ENCODE measurements at places on chromosomes 11 and 22.

- DNase-seq, result no peak
Measured at GRCh38 chr11:5011254-5011653, 16.6 kb downstream of the OR51L1 start.

GRCh38 chr11:104657083-104657482, 241.2 kb downstream of the CASP12 start:
- DNase-seq, result no peak

DNA sequence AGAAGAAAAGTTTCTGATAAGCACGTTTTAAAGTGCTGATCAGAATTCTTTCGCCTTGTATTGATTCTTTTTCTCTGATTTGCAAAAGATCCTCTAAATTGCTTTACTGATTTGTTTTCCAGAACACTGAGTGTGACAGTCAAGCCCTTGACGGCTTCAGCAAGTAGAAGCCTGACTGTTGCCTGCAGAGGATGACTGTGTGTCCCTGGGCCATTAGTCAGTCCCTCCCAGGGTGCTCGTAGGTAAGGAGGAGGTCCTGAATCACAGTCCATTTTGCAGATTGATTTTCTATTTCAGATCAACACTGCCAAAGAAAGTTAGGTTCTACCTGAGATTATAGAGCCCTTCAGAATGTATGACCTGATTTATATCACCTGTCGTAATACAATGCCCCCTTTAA, 38.6 kb upstream of the POGLUT3 start:
- no peak for DNase-seq

DNA sequence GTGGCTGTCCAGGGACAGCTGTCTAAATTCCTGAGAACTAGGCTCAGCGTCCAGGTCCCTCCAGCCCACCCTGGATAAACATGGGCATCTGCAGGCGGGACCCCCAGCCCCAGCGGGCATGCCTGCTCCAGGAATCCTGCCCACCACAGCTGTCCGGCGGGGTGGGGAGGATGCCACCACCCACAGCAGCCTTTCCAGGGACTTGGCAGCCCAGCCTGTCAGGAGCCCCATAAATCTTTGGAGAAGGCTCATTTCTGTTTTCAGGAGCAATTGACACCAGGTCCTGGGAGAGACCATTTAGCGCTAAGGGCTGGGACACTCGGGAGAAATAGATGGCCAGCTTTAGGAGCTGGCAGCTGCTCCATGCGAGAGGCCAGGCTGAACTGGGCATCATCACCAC, 358.9 kb downstream of the CADM1 start:
- DNase-seq, result no peak

DNA sequence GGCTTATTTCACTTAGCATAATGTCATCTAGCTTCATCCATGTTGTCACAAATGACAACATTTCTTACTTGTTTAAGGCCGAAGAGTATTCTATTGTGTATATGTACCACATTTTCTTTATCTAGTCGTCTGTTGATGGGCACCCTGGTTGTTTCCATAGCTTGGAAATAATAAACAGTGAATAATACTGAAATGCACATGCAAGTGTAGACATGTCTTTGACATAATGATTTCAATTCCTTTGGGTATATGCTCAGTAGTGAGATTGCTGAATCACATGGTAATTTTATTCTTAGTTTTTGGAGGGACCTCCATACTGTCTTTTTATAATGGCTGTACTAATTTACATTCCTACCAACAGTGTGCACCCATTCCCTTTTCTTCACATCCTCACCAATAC, 508.0 kb downstream of the NELL1 start:
- no peak for DNase-seq

DNA sequence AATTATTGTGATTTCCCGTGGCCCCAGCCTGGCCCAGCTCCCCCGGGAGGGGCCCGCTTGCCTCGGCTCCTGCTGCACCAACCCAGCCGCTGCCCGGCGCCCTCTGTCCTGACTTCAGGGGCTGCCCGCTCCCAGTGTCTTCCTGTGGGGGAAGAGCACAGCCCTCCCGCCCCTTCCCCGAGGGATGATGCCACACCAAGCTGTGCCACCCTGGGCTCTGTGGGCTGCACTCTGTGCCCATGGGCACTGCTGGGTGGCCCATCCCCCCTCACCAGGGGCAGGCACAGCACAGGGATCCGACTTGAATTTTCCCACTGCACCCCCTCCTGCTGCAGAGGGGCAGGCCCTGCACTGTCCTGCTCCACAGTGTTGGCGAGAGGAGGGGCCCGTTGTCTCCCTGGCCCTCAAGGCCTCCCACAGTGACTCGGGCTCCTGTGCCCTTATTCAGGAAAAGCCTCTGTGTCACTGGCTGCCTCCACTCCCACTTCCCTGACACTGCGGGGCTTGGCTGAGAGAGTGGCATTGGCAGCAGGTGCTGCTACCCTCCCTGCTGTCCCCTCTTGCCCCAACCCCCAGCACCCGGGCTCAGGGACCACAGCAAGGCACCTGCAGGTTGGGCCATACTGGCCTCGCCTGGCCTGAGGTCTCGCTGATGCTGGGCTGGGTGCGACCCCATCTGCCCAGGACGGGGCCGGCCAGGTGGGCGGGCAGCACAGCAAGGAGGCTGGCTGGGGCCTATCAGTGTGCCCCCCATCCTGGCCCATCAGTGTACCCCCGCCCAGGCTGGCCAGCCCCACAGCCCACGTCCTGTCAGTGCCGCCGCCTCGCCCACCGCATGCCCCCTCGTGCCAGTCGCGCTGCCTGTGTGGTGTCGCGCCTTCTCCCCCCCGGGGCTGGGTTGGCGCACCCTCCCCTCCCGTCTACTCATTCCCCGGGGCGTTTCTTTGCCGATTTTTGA, 3.3 kb upstream of the ANKRD13D start:
- no peak for DNase-seq
